ENCODE measurements at places on chromosomes 7 and 10.

GRCh38 chr7:92691578-92691977 is 101.4 kb upstream of the FAM133B start:
- DNase-seq: no peak

DNA sequence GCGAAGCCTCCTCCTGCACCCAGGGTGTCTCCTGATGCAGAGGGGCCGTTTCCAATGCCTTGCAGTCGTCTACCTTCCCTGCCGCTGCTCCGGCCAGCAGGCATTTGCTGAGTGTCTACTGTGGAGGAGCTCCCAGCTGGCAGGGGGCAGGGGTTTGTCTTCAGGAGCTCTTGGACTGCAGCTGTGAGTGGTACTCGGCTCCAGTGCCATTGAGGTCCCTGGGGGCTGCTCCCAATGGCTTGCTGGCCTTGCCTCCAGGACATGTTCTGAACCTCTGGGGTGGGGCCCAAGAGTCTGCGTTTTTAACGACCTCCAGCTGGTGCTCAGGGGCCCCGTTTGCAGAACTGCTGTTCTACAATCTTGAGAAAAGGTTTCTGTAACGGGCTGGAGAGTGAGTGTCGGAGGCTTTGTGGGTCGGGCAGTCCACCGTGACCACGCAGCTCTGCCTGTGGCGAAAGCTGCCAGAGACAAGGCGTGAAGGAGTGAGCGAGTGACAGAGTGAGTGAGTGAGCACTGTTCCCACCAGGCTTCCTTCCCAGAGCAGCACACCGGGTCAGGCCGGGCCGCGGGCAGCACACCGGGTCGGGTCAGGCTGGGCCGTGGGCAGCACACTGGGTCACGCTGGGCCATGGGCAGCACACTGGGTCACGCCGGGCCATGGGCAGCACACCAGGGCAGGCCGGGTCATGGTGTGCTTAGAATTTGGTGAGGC is 520.2 kb downstream of the PTPRN2 start:
- no peak for DNase-seq

GRCh38 chr7:31633894-31634494 is 53.0 kb upstream of the PPP1R17 start:
- DNase-seq: no peak

DNA sequence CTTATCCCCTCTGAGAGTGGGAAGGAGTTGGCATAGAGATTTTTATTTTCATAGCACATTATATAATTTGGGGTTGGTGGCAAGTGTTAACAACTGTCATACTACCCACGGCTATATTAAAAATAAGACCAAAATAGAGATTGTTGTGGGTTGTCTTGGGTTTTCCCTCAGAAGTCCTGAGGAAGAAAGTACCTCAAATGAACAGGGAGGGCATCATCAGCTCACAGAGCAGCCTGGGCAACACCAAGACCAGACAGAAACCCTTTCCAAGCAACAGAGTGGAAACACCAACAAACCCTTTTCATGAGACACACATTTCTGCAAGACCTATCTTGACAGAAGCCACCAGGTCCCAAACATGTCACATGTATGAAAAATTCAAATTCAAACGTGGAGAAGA is 121.2 kb downstream of the GLI3 start:
- no peak for DNase-seq

DNA sequence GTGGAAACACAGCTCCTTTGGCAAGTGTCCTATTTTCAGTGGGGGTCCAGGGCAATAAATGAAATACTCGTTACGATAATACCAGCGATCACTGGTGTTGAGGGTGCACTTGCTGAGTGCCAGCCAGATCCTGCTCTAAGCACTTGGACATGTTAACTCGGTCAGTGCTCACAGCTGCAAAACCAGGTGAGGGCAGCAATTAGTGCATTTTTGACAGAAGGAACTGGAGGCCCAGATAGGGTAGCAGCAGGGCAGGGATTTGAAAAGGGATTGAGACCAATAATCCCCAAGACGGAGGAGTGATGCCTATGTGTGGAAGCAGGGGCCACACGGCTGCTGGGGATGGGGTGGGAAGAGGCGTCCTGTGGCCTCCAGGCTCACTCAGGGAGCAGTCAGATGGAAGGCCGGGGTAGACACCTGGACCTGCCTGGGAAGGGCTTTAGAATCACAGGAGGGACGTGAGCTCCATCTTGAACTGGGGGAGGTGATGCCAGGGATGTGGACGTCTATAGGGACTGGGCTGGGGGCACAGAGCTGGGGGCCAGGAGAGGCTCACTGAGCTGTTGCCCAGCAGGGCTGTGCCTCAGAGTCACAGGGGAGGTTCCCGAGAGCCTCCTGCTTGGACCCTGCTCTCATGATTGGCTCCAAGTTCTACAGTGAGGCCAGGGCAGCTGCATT is 14.3 kb downstream of the PTPRE start:
- DNase-seq: no peak

- DNase-seq: no peak
Measured at GRCh38 chr10:11125004-11125403, 107.3 kb downstream of the CELF2 start.

- no peak for DNase-seq
Measured at GRCh38 chr10:125120053-125120710, 40.2 kb downstream of the CTBP2 start.

DNA sequence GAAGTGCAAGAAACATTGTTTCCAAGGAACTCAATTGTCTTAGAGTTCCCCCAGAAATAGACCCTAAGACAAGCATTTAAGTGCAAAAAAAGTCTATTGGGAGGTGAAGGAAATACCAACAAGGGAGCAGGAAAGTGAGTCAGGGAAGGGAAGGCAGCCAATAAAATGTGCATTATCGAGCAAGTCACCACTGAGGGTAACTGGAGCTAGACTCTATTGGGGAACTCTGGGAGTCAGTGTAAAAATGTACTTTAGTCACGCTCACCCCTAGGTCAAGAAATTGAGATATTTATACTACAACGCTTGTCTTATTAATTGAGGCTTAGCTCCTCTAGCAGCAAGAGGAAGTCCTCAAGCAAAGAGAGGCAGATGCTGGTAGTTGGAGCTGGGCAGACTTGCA is 137.7 kb downstream of the RTKN2 start:
- DNase-seq: no peak

DNA sequence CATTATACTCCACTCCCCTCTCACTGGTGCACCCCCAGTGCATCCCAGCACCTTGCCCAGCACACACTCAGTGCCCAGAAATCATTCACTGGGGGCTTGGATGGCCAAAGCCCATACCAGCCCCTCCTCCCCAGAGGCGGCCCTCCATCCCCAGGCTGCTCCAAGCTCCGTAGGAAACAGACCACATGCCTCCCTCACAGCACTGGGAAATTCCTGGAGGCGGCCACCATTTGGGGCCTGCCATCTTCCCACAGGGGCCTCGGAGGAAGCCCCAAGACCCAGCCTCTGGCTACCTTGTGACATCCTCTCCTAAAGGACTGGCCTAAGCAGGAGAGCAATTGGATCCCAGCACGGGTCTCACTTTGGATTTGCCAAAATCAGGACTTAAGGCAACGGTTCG is 49.7 kb downstream of the FOXL3 start:
- no peak for DNase-seq

GRCh38 chr10:127033216-127034033 is 128.2 kb downstream of the DOCK1 start:
- no peak for DNase-seq

- no peak for DNase-seq
Measured at GRCh38 chr10:77021966-77022490, 615.6 kb downstream of the KCNMA1 start.

- no peak for DNase-seq
Measured at GRCh38 chr10:122171302-122172075, 99.6 kb upstream of the BTBD16 start.

- peak; percentile 17 for DNase-seq
Measured at GRCh38 chr10:77801474-77802161, 124.9 kb downstream of the DLG5 start.

DNA sequence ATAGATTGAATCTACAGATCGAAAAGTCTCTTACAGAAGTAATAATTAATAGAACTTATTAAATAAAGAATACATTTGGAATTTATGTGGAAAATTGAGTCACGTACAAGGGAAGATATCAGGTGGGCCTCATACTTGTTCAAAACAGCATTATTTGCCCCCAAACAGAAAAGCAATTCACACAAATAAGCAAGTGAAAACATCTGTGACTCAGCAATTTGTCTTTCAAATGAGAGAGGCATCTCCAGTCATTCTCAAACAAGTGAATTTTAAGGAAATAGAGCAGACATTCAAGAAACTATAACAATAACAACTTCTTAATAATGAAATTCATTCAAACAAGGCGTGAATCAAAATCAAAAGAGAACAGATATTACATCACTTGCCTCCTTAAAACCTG is 50.1 kb downstream of the SEMA3A start:
- DNase-seq: no peak

DNA sequence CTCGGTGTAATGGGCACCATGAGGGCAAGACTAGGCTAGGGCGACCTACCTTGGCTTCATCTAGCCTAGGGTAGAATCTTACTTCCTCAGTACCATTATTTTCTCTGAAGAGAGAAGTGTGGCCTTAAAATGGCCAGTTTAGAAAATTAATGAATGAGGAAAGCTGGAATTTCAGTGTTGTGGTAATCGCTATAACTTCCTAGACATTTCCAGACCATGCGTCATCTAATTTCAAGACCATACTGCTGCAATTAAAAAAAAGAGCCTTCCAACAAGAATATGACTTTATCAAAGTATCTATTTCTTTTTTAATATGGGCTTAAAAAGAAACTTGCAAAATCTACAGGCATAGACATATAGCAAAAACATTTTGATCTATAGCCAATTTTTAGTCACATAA is 68.5 kb downstream of the CPVL start:
- no peak for DNase-seq

DNA sequence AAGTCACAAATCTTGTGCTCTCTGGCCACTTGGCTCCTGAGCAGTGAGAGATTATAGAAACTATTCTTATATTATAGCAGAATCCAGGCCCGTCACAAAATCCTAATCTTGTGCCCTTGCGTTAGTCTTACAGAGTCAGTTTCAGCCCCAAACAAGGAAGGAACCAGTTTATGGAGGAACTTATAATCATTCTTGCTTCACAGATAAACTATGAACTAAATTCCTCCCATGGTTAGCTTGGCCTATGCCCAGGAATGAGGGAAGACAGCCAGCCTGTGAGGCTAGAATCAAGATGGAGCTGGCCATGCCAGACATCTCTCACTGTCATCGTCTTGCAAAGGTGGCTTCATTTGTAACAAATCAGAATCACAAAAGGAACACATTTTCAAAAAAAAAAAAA is 199.7 kb upstream of the PITRM1 start:
- DNase-seq: no peak

GRCh38 chr10:112536663-112537062 is 89.6 kb downstream of the VTI1A start:
- no peak for DNase-seq

DNA sequence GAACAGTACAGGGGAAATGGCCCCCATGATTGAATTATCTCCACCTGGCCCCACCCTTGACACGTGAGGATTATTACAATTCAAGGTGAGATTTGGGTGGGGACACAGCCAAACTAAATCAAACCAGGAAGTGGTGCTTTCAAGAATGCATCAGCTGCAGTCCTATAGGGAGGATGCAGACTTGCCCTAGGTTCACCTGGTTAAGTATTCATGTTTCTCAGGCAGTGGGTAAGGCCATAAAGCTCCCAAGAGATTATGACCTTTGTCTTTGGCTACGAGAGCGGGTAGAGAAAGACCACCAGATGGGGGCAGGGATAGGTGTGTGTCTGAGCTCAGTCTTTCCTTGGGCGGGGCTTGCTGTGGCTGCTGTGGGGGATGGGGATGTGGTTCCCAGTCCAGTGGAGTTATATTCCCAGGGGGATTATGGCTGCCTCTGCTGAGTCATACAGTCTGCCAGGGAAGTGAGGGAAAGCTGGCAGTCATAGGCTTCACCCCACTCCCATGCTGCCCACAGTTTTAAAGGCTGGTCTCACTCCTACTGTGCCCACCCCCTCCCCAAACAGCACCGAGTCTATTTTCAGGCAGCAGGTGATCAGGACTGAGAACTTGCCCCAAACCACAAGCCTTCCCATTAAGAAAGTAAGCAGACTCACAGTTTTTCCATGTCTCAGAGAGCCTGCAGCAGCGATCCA is 8.4 kb upstream of the R3HCC1L start:
- no peak for DNase-seq

GRCh38 chr10:113108194-113108835 is 158.3 kb downstream of the TCF7L2 start:
- DNase-seq: no peak

DNA sequence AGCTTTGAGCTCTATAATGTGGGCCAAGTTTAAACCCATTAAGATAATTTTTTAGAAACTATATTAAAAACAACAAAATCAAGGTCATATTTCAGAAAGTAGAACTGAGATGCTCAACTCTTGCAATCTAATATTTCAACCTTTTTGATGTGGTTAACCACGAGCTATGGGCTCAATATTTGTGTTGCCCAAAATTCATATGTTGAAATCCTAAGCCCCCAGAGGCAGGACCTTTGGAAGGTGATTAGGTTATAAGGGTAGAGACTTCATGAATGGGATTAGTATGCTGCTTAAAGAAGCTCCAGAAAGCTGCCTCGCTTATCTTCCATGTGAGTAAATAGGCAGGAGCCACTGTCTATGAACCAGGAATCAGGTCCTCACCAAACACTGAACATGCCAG is 284.4 kb downstream of the CRPPA start:
- DNase-seq: no peak

DNA sequence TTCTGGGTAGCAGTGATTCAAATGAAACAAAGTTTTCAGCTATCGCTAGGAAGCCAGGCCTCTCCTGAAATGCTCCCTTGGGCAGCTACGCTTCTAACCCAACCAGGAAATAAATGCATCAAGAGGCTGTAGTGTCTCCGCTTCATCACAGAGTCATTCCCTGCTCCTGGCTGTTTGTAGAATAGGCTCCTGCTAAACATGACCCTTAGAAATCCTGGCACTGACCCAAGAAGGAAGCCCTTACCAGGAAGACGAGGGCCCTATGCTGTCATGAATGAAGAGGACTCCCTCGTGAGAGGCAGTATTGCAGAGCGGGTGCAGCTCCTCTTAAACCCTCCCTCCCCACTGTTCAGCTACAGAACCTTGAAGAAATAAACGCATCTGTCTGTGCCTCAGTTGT is 48.3 kb downstream of the NOD1 start:
- DNase-seq: no peak

DNA sequence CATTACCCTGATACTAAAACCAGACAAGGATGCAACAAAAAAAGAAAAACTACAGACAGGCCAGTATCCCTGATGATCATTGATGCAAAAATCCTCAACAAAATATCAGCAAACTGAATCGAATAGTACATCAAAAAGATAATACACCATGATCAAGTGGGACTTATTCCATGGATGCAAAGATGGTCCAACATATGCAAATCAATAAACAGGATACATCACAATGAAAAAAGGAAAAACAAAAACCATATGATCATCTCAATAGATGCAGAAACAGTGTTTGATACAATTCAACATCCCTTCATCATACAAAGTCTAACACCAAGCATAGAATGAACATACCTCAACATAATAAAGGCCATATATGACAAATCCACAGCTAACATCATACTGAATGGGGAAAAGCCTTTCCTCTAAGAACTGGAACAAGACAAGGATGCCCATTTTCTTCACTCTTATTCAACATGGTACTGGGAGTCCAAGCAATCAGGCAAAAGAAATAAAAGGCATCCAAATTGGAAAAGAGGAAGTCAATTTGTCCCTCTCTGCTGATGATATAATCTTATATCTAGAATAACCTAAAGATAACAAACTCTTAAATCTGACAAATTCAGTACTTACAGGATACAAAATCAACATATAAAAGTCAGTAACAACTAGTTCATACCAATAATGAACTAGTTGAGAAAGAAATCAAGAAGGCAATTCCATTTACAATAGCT is 48.8 kb upstream of the ASAH2 start:
- no peak for DNase-seq
